Stimulated activated CD8-positive, alpha-beta memory T cell treated with anti-CD3 and anti-CD28 coated beads, Interleukin-2, amount 100 ng/mL, for 1 hour (primary cell): ENCODE measurements at places on chromosomes 11 and 22.

GRCh38 chr11:100925935-100926334 is 203.7 kb downstream of the PGR start:
- DNase-seq: no peak

DNA sequence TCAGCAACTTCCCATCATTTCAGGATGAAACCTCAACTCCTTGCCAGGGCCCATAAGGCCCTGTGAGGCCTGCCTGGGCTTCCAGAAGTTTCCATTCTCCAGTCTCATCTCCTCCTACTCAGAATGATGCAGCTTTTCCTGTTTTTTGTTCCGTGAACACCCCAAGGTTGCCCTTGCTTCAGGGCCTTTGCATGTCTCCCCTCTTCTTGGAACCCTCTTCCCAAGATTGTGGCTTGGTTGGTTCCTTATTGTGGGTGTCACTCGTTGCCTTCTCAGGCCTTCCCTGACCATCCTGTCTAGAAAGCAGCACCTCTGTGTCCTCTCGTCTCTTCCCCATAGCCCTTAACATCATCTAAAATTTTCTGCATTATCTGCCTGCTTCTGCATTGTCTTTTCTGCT is 23.2 kb upstream of the YWHAH start:
- no peak for DNase-seq

- DNase-seq: no peak
Measured at GRCh38 chr11:3970108-3970507, 114.6 kb downstream of the STIM1 start.

GRCh38 chr22:30486118-30486517 is 14.3 kb upstream of the SEC14L3 start:
- DNase-seq: no peak

DNA sequence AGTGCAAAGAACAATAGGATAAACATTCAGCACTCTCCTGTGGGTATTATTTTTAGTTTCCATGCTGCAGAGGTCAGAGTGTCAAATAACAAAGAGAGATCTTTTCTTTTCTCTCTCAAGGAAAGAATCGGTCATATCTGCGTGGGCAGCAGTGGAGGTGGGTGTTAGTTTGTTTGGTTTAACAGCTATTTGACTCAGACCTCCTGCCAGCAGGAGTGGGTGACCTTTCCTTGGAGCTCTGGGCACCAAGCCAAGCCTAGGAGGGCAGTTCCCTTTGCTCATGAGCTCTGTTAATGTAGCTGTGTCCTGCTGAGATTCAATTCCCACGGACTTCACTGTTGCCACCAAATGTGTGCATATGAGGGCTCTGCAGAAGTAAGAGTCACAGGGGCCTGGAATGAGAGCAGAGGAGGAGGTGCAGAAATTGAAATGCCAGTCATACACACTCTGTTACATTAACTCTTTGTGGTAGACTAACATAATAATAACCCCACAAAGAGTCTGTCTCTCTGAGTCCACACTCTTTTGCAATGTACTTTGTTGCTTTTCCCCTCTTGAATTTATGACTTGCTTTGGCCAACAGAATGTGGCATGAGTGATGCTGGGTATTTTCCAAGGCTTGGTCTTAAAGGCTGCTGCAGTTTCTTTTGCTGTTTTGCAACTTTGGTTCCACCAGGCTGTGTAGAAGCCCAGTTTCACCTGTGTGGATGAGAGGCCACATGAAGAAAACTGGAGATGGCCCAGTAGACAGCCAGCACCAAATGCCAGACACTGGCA is 76.0 kb upstream of the GRK3 start:
- DNase-seq: no peak

DNA sequence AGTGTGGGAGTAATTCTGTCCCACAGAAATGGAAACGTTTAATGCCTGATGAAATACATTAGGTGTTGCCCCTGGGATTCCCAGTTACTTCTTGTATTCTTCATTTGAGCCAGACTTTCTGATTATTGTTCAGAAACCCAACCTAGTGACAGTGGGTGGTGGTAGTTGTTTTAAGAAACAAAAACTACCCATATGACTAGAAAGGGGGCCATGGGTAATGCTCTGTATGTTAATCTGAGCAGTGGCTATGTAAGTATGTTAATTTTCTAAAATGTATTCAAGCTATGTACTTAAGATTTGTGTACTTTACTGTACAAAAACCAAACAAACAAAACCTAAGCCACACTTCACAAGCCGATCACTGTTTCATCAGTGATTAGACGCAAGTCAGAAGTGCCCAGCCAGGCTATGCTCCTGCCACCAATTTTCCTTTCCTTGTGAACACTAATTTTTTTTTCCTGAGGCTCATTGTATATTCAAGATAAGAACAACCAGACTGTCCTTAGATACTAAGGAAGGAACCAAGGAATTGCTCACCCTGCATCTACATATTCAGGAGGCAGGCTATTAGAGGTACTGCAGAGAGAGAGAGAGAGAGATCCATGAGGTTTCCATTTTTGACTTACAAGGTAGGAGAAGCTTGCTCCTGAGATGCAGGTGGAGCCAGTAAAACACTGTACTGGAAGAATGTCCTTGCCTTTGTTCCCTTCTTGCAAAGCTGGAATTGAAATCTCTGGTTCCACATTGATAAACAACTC is 122.7 kb downstream of the DBX1 start:
- no peak for DNase-seq

- DNase-seq: no peak
Measured at GRCh38 chr11:69201764-69202370, 46.1 kb downstream of the SMIM38 start.

DNA sequence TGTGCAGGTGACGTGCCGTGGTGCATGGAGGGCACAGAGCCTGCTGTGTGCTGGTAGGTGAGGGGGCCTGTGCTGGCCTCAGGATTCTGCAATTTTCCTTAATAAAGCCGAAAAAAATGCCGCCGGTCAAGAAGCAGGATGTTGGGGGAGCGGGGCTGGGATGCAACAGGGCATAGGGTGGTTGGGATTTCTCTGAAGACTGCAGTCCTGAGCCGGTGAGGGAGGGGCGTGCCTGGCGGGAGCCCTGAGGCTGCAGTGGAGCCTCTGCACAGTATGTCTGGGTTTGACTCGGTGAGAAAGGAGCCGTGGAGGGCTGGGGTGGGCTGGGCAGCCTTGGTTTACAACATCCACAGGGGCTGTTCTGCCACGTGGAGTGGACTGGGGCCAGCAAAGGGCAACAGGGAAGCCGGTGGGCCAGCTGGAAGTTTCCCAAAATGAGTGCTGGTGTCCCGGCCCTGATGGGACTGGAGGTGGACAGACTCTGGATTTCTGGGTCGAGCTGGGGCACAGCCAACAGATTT is 1.3 kb downstream of the CDHR5 start:
- no peak for DNase-seq

GRCh38 chr22:31923136-31923535 is 21.2 kb upstream of the YWHAH start:
- no peak for DNase-seq

DNA sequence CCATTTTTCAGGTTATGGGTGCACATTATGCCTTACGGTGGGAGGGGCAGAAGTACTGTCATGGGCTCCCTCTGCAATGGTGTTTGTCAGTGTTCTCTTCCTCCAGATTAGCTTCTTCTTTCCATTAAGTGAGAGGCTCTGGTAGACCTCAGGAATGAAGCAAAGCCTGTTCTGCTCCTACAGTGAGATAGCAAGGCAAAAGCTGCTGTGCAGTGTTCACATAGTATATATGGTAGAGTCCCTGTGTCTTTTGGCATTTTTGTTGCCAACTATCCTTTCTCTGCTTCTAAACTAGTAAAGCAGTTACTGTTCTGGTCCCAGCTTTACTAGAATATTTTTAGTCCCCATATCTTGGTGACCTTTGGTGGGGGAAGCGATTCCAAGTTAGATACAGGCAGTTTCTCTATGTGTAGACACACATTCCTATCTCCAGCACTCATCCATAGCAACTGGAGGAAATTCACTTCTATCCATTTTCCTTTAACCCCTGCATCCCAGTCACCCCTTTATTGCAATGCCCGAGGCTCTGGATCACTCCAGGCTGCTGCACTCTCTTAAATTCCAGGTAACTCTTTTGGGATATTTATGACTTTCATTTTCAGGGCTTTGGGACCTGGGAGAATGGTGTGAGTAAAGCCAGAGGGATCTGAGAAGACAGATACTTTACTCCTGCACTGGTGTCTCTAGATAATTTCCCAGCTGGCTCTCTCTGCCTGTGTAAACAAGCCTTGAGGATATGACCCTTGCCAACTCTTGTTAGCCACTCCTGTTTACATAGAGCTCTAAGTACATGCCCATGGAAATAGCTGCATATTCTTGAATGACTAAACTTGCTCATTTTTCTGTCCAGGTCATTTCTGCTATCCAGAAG is 3.9 kb upstream of the TRIM34 start:
- no peak for DNase-seq
